ENCODE measurements at places on chromosomes 2 and 18.

- no peaks in the 10 kb centered on the region for H3K36me3 ChIP-seq
- no peak overlapping the region for H3K27ac ChIP-seq
- DNase-seq: no peak
- H3K27me3 ChIP-seq: peaks cover 17% of the 10 kb centered on the region
Observed at GRCh38 chr18:23703057-23703986, 14.1 kb downstream of the LAMA3 start.

DNA sequence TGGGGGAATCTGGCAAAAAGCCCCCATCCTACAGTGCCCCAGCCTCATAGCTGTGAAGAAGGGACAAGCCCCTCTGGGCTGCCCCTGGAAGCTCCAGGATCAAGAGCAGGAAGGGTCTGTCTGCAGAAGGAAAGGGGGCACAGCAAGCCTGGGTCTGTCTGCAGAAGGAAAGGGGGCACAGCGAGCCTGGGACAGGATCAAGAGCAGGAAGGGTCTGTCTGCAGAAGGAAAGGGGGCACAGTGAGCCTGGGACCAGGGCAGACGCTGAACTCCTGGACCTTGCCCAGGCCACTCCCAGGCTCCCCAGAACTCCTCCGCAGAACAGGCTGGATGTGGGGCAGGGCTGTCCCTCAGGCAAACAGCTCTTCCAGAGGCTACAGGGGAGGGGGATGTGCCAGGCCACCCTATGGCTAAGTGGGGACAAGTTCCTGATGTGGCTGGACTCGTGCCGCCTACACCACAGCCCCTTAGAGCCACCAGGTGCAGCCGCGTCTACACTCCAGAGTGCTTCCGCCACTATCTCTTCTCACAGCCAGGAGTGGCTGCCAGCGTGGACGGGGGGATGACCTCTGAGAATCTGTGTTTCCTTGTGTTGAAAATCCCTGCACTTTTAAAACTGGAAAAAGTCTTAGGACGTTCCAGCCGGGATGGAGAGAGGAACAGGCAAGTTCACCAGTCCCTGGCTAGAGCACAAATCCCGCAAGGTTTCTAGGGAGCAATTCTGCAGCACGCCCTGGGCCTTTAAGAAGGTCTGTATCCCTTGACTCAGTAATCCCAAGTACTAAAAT is 20.8 kb downstream of the KIF1A start:
- no peak overlapping the region for H3K4me3 ChIP-seq
- H3K27ac ChIP-seq: no peak overlapping the region
- no peak for DNase-seq
- H3K4me1 ChIP-seq: no peaks in the 10 kb centered on the region
- no peaks in the 10 kb centered on the region for H3K36me3 ChIP-seq

DNA sequence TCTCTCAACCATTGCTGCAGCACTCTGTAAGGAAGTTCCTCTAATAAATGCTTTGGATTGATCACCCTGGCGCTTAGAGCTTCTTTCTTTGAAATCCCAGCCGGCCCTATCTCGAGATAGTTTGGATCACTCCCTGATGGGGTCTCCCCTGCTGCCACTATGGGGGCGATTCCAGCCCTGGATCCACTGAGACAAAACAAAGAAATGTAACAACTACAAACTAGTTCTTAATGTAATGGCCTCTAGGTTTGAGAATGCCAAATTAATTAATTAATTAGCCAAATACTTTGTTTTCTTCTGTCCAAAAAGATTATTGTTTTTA is 15.2 kb downstream of the SRSF7 start:
- no peaks in the 10 kb centered on the region for H3K27me3 ChIP-seq
- H3K27ac ChIP-seq: no peak overlapping the region
- no peak for DNase-seq
- H3K4me3 ChIP-seq: no peak overlapping the region

GRCh38 chr2:17822445-17823117 is 6.3 kb downstream of the MSGN1 start:
- H3K4me3 ChIP-seq: peak overlapping the region; percentile 35
- no peaks in the 10 kb centered on the region for H3K36me3 ChIP-seq
- peaks cover 36% of the 10 kb centered on the region for H3K4me1 ChIP-seq
- DNase-seq: no peak
- peak overlapping the region; percentile 89 for H3K27ac ChIP-seq

DNA sequence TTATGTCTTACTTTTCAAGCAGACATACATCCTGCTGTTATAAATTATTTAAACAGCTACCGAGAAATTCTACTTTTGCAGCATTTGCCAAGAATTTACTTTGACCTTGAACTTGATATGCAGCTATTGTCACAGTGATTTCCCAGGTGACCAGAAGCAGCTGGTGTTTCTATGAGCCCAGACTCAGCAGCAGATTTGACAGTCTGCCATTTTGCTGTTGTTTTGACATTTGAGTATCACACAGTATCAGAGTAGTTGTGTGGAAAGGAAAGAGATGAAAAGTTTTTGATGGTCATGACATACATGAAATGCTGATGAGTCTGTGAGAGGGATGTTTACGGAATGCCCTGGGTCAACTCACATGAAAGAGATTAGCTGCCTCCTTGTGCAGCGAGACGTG is 6.6 kb upstream of the CCDC195 start:
- no peak for DNase-seq
- H3K4me1 ChIP-seq: no peaks in the 10 kb centered on the region
- H3K36me3 ChIP-seq: no peaks in the 10 kb centered on the region
- no peaks in the 10 kb centered on the region for H3K27me3 ChIP-seq
